ENCODE measurements at places on chromosomes 5 and 9. TPM values are rescaled to one million over a fixed set of nuclear protein-coding genes. Genes with fewer than 3 reads are reported as not detected.

The DBH gene
- not detected for total RNA-seq

The EDIL3 gene
- total RNA-seq, result 15.1 TPM

- no peak for DNase-seq
Observed at GRCh38 chr9:100784755-100785154, 206.9 kb downstream of the CAVIN4 start.

DNA sequence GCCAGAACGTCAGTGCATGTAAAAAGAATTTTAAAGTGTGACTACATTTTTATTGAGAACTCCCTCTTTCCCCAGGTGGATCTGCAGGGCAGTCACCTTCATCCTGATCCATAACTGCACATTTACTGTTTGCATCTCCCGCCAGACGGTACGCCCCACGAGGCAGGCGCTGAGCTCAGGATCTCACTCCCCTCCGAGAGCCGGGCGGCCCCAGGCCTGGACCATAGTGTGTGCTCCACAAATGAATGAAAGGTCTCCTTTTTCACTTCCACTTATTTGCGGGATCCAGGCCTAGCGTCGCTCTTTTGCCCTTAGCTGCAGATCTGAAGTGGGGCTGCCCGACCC, 378 bp downstream of the DROSHA start:
- DNase-seq, result no peak

DNA sequence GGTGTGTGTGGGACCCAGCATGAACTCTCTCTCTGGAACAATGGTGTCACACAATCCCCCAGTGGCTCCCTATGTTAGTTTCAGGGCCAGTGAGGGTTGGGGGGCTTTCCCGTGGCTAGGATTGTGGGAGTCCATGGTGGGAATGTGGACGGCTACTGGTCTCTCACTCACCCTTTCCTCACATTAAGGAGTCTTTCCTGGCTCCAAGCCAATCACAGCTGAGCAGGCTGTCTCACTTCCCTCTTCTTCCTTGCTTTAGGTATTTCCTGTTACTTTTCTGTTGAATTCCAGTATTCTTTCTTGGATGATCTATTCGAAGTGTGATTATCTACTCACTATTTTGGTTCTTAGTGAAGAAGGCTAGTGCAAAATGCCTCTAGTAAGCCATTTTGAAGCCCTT, 324.4 kb upstream of the MPDZ start:
- no peak for DNase-seq

- DNase-seq, result no peak
Observed at GRCh38 chr9:74610523-74611061, 113.5 kb downstream of the RORB start.

- DNase-seq, result no peak
Observed at GRCh38 chr5:17828681-17829080, 194.4 kb downstream of the TAF11L14 start.

GRCh38 chr5:74664551-74664950, 20.5 kb upstream of the HEXB start:
- no peak for DNase-seq

- no peak for DNase-seq
Observed at GRCh38 chr9:136326061-136326760, 1.1 kb upstream of the GPSM1 start.

- no peak for DNase-seq
Observed at GRCh38 chr5:174100490-174100889, 55.0 kb downstream of the NSG2 start.

- DNase-seq, result no peak
Observed at GRCh38 chr5:1725641-1726468, 73.8 kb downstream of the MRPL36 start.

DNA sequence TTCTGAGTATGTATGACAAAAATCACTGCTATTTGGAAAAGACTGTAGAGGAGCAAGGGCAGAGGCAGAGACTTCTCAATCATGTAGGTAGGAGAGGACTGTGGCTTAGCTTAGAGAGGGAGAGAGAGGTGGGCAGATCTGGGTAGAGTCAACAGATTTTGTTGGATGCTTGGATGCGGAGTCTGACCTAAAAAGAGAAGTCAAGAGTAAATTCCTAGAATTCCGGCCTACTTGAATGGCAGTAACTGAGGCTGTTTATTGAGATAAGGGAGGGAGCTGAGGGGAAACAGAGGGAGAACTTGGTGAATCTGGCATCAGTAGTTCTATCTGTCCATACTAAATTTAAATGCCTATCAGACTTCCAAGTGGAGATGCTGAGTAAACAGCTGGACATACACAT, 2.4 kb downstream of the TICAM2 start:
- no peak for DNase-seq
